ENCODE measurements at places on chromosomes 12 and 14. TPM values are rescaled to one million over a fixed set of nuclear protein-coding genes. Genes with fewer than 3 reads are reported as not detected.

The UNC79 gene
- 0.19 TPM for total RNA-seq

The SDR9C7 gene
- not detected for total RNA-seq

The BEGAIN gene
- 1.0 TPM for total RNA-seq

The IFI27 gene
- total RNA-seq, result 285 TPM

The HIF1A gene
- total RNA-seq, result 121 TPM

The SIRT4 gene
- total RNA-seq, result 2.4 TPM

DNA sequence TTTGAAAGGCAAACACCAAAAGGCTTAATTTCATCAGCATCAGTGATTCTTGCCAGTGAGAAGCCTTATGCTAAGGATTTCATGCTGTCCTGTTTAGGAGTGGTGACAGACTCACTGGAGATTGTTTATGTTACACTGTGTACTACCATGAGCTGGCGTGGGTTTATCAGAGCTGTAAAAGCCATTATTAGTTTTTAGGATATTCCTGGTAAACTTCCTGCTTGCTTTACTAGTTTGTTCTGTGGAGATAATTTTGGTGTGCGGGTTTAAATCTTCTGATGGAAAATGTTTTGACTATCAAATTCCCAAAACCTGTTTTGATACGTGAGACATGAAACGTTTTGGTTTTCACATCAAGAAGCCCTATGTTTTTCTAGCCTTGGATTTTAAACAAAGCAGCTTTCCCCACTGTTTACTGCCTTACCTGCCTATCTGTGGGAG is 15.2 kb downstream of the PPFIBP1 start:
- DNase-seq, result no peak

- DNase-seq, result no peak
Measured at GRCh38 chr14:37257501-37258070, 59.8 kb downstream of the MIPOL1 start.

DNA sequence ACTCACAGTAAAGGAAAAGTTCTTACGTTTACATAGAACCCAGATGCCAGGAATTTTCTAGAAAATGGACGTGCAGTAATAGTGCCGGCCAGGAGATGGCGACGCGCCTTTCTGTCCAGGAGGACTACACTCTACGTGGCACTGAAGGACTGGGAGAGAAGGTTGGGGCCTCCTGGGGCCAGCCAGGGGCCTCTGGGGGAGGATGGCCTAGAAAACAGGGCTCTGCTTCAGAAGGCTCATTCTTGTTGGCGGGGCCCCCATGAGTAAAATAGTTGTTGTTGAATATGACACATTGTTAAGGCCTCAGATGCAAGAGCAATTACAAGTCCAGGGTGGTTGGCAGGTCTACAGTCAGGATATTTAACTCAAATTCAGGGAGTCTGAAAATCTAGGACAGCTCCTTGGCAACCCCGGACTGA is 120.1 kb upstream of the MAX start:
- no peak for DNase-seq

GRCh38 chr12:68240079-68240478 is 13.3 kb downstream of the IL22 start:
- no peak for DNase-seq

DNA sequence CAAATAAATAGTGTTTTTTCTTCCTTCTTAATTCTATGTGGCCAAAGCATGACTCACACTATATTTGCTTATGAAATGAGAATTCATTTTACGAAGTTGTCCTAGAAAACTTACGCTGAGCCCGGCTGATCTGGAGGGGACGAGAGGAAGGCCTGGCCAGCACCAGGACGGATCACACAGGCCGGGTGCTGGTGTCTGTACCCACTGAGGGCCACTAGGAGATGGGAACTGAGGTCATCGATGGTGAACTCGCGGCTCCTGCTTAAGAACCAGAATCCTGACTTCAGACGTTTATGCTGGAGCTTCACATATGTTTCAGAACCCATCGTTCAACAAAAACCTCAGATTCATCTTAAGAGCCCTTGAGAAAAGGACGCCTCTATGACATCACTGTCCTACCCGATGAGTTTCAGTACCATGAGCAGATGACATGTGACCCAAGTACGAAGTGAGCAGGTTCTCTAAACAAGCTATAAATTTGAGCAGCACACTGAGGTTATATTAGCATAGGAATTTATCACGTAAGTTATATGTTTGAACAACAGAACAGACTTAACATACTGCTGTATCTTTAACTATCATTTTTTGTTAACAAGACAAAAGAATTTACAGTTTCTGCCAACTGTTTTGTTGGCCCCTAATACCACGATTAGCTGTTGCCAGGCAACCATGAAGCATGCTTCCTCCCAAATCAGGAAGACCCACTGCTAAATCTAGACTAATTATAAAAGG is 111.9 kb downstream of the FOXN3 start:
- no peak for DNase-seq

DNA sequence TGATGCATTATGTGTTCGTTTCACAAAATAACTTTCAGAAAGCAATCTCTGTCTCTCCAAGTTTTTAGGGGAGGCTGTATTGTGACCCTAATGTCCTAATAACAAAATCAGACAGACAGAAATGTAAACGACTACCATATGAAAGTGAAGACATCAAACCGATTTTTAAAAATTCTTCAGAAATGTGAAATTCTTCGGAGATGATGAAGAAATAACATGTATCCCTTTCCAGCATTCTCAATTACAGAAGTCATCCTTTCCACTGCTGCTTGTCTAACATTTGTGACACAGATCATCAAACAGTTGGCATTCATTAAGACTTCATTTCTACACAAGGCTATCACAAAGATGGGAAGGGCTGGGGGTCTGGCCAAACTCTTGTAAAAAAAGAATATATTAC is 41.0 kb downstream of the DMAC2L start:
- no peak for DNase-seq

Data from omental fat pad (tissue), 4 donors.